ENCODE measurements at places on chromosomes 3 and 15.

DNA sequence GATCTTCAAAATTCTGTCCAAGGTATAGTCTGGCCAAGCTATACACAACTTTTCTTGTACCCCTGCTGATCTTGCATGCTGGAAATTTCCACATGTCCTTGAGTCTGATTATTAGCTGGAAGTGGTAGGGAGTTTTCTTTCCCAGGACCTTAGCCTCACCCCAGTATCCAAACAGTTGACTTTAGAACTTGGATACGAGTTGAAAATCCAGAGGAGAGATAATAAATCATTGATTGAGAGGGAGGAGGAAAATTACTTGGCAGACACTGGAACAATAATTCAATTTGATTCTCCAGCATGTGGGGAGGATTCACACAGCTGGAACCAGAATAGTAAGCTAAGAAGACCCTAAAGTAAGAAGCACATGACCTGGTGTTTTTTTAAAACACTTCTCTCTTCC lies 116.4 kb downstream of the IL5RA start:
- no peak for ATAC-seq

GRCh38 chr15:88650556-88650955 lies 11.7 kb downstream of the ISG20 start:
- no peak for ATAC-seq

DNA sequence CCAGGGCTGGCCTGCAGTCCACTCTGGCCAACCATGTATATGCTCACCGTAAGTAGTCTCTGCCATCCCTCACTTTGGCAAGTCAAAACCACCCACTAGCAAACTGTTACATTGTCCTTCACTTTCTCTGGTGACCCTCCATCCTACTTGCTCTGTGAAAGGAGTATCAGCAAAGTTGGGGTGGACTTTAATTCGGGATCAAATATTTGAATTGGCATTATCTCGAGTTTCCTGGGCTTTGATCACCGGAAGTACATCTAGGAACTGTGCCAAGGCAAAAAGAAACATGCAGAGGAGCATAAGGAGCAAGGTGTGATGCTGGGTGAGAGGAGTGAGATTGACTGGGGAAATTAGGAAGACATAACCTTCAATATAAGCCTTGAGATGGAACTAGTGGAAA lies 188.9 kb upstream of the P2RY1 start:
- no peak for ATAC-seq

GRCh38 chr15:60546744-60547143 lies 67.8 kb upstream of the ICE2 start:
- ATAC-seq, result peak; percentile 55

GRCh38 chr15:72231833-72232478 lies 966 bp upstream of the PKM start:
- no peak for ATAC-seq

DNA sequence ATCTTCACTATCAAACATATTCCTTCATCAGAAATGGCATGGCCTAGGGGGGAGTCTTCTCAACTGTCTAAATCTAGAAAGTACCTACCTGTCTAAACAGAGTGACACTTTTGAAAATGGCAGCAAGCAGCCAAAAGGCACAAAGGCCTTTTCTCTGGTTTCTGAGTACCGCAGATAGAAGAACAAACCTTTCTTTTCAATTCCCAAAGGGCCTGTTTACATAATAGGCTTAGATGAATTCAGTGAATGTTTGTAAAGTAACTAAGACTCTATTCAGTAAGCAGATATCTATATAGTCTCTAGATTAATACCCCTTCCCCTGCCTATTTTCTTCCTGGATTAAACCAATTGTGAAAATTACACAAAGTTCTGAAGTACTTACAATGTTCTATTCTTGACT lies 7.1 kb downstream of the MYEF2 start:
- no peak for ATAC-seq

- no peak for ATAC-seq
These were observed 90.6 kb downstream of the RSL24D1 start for GRCh38 chr15:55106155-55106554.

DNA sequence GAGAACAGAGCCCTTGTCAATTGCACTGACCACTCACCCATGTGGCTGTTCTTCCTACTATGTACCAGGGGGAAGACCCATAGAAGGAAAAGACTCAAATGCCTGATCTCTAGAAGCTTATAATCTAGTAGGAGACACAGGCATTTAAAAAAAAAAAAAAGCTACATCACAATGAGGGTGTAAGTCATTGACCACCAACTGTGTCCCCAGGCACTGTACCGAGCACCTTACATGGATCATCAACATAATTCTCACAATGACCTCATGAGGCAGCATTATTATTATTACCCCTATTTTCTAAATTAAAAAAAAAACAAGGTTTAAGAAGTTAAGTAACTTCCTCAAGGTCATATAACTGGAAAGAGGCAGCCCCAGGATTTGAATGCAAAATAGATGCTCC lies 247.4 kb downstream of the SHOX2 start:
- ATAC-seq, result no peak

GRCh38 chr3:179991883-179992282 lies 44.9 kb downstream of the PEX5L start:
- no peak for ATAC-seq

DNA sequence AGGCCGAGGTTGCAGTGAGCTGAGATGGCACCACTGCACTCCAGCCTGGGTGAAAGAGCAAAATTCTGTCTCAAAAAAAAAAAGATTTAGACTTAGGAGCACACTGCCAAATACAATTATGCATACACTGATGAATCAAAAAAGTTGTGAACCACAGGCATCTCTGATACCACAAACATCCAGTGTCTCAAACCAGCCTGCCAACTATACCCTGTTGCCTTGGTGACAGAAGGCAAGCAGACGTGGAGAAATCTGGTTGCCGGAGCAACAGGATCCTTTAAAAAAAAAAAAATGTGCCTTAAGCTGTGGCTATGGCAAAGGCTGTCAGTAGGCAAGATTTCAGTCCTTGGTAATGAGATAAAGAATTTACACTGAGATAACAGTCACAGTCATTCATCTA lies 202.3 kb downstream of the NEK10 start:
- ATAC-seq, result no peak

DNA sequence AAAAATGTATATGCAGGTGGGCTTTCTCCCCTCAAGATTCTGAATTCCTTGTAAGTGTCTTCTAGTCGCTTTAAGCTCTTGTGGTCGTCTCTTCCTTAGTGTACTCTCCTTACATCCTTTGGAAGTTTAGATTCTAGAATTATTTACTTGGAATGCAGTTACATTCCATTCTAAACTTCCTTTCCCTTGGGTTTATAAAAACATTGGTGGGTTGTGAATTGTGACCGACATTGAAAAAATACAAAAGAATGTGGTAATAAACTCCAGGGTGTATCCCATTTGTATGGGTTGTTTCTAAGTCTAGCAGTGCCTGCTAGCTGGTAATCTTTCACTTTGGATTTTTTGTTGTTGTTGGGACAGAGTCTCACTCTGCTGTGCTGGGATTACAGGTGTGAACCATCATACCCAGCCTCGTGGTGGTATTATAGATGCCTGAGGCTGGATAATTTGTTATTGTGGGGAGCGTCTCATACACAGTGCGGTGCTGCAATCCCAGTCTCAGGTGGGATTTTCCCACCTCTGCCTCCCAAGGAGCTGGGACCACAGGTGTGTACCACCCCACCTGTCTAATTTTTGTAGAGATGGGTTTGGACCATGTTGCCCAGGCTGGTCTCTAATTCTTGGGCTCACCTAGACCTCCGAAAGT lies 9.1 kb downstream of the CHD2 start:
- no peak for ATAC-seq

GRCh38 chr3:51679777-51680176 lies 8.7 kb downstream of the TEX264 start:
- no peak for ATAC-seq

GRCh38 chr3:192467230-192468140 lies 259.9 kb downstream of the FGF12 start:
- ATAC-seq, result peak; percentile 64

- no peak for ATAC-seq
These were observed 6.6 kb downstream of the MYO5C start for GRCh38 chr15:52288986-52289385.

DNA sequence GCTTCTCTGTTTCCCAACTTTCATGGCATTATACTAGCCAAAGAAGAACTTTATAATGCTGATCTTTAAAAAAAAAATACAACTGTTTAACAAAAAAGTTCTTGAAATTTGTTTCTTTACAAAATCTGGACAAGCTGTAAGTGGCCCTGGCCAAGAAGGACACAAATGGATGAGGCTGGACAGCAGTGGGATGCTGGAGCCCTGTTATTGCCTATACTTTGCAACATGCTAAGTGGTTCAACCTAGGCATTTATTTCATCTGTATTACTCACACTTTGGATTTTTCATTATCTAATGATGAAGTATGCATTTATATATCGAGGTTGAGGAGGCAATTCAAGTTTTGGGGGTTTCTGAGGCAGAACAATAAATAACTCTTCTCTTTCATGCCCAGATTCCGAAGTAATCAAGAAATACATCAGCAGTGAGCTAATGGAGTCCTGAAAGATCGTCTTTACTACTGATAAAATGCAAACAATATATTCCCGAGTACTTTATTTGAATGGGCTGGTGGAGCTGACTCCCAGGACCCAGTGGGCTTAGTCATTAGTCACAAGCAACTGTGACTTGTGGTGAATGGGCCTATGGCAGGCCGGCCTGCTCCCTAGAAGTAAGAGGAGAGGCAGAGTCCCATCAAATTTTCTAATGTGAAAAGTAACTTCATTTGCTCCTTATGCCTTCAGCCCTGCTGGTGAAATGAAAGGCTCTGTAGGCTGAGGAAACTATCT lies 177.3 kb upstream of the DPH6 start:
- no peak for ATAC-seq

GRCh38 chr15:31203999-31204398 lies 102.5 kb upstream of the TRPM1 start:
- ATAC-seq, result no peak

DNA sequence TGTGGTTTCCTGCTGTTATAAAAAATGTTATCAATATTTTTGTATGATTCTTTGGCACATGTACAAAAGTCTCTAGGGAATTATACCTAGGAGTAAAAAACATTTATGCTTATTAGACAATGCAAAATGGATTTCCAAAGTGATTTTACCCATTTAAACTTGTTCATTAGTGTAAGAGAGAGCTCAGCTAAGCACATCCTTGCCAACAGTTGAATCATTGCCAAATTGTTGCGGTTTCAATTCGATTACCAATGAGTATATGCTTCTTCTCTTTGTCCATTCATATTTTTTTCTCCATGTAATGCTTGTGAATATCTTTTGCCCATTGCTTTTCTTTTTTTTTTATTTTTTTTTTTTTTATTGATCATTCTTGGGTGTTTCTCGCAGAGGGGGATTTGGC lies 17.2 kb downstream of the CASR start:
- ATAC-seq, result no peak

- no peak for ATAC-seq
These were observed 106.8 kb upstream of the SLC2A2 start for GRCh38 chr3:171133337-171133736.

GRCh38 chr15:75653347-75653913 lies 5.7 kb downstream of the SNX33 start:
- ATAC-seq, result no peak

DNA sequence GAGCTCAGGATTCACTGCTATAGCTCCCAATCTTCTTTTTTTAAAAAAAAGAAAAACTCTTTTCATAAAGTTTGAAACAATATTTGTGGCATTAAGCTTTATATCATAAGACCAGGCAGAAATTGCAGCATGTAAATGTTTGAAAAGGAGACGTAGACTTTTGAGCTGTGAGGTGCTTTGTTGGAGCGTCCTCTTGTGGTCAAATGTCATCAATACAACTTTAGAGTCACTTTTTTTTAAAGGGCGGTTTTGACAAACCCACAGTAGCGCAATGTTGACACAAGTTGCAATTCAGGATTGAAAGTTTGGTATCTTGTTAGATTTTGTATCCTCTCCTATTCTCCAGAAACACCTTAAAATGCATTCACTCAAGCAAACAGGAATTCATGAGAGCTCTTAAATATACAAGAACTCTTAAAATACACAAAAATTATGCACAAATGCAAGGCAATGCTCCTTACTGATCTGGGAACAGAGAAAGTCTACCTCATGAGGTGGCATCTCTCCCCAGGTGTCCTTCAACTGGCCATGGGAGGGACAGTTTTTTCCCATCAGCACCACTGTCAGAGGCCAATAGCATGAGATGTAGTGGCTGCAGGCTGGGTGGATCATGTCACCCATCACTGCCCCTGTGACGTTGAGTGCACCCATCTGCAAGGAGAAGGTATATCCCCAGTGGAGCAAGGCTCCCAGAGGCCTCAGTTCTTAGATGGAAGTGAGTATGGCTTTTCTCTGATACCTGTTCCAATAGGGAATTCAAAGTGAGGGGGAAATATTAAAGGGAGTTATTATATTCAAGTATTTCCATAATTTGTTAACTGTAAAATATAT lies 70.7 kb downstream of the ANXA2 start:
- peak; percentile 24 for ATAC-seq

DNA sequence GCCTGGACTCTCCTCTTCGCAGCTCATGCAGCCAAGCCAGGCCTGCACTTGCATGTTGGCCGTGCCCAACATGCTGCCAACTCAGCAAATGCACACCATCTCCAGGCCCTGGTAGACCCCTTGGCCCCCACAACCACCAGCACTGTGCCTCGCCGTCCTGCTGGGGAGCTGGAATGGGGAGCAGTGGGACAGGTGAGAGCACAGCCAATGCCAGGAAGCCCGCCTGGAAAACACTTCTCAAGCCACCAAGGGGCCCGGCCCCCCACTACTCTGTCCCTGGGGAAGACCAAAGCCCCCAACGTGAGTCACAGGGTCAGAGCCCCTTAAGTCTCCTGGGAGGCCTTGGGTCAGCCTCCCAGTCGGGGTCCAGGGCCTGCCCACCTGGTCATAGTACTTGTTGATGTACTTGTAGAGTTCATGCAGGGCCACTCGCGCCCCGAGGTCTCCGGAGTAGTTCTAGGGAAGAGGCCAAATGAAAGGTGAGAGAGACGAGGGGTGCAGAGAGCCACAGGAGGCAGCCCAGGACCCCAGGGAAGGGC lies 24.5 kb downstream of the PLXNB1 start:
- no peak for ATAC-seq

- no peak for ATAC-seq
These were observed 1.2 kb downstream of the SPINT1 start for GRCh38 chr15:40845036-40845435.

GRCh38 chr15:66128116-66128680 lies 125.4 kb downstream of the MEGF11 start:
- no peak for ATAC-seq

DNA sequence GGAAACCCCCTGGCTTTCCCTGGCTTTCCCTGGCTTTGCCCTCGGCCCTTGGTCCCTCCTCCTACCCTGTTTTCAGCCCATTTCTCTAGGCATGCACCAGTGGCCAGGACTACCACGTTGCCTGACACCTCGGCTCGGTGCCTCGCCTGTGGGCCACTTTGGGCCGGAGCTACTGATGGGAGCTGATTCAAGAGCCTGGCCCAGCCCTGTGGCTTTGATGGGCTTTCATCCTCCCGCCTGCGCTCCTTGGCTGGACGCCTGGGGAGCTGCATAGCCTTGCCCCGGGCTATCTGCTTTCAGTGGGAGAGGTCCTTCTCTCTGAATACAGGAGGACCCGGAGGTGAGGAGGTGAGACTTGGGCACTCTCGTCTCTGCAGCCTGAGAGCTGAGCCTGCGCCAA lies 192.7 kb upstream of the HES1 start:
- no peak for ATAC-seq

Data from activated T-helper 17 cell treated with anti-CD3 and anti-CD28 coated beads, Interleukin-2, amount 50 U/mL, for 72 hours (primary cell).